ENCODE measurements at places on chromosomes 12 and 14.

GRCh38 chr12:122406701-122407164, 15.7 kb downstream of the CLIP1 start:
- H3K4me3 ChIP-seq: no peak overlapping the region
- H3K27me3 ChIP-seq: no peaks in the 10 kb centered on the region
- H3K27ac ChIP-seq: no peak overlapping the region
- H3K4me1 ChIP-seq: peaks cover 43% of the 10 kb centered on the region
- no peak for ATAC-seq
- H3K36me3 ChIP-seq: peaks cover 10% of the 10 kb centered on the region

DNA sequence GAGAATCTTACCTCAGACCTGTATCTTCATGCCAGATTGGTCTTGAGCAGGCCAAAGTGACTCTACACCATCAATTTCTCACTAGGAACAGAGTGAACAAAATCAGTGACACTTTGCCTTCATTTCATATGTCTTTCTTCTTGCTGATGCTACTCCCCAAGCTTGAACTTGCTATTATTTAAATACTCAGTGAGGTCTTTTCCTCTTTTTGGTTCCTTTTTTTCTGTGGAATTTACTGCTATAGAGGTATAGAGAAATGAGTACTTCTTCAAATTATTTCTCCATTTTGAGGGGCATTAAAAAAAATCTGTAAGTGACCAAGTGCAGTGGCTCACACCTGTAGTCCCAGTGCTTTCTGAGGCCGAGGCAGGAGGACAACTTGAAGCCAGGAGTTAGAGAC, at the start of gene GPR33:
Gene GPR33 (minus strand): TSS at position 154 of the 400 bp plus-strand sequence. CDS start 4,074 bp downstream, outside the sequence.
- H3K4me3 ChIP-seq: no peak within 1 kb of the TSS
- H3K27me3 ChIP-seq: no peaks in the 10 kb centered on the region
- H3K36me3 ChIP-seq: no peaks in the 10 kb centered on the region
- H3K4me1 ChIP-seq: peaks cover 52% of the 10 kb centered on the region

GRCh38 chr12:10968765-10969456, 17.8 kb downstream of the TAS2R50 start:
- no peak overlapping the region for H3K27ac ChIP-seq
- no peak overlapping the region for H3K4me3 ChIP-seq
- H3K4me1 ChIP-seq: peaks cover 7% of the 10 kb centered on the region
- no peak for ATAC-seq
- H3K36me3 ChIP-seq: peaks cover 32% of the 10 kb centered on the region
- no peaks in the 10 kb centered on the region for H3K27me3 ChIP-seq

DNA sequence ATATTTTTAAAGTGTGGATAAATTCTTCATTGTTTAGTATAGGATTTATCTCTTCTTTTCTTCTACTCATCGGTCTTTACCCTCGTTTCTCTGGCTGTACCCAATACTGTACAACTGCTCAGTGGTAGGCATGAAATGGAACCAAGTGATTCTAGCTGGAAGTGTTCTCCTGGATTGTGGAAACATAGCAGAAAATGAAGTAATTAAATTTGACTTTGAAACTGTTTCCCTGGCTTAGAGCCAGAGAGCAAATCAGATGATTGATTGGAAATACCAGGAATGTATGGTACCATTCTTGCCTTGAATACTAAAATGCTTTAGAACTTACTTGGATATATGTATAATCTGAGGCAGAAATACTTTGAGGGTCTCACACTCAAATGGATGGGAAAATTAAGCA, 292.3 kb downstream of the ERC1 start:
- no peak overlapping the region for H3K4me3 ChIP-seq
- no peak overlapping the region for H3K27ac ChIP-seq
- H3K36me3 ChIP-seq: peaks cover 16% of the 10 kb centered on the region

DNA sequence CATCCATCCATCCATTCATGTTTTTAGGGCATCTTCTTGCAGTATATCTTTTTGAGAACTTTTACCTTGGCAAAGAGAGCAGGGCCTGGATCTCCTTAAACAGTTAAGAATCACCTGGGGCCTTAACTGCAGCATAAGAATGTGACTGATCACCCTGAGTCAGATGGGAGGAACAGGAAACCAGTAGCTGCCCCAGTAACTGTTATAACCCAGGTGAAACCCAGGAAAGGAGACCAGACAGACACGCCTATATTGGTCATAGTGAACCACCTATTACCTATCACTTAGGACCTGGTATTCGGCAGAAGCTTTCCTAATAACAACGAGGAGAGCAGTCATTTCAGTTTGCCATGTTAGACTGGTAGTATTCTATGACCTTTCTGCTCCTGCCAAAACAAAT, 43.4 kb upstream of the NR2C1 start:
- no peaks in the 10 kb centered on the region for H3K36me3 ChIP-seq
- peaks cover 10% of the 10 kb centered on the region for H3K4me1 ChIP-seq
- peak overlapping the region; percentile 8 for H3K27ac ChIP-seq
- H3K27me3 ChIP-seq: no peaks in the 10 kb centered on the region
- no peak overlapping the region for H3K4me3 ChIP-seq

- no peak for ATAC-seq
- H3K4me1 ChIP-seq: no peaks in the 10 kb centered on the region
- no peaks in the 10 kb centered on the region for H3K36me3 ChIP-seq
- H3K27me3 ChIP-seq: peaks cover 5% of the 10 kb centered on the region
Observed at GRCh38 chr14:101481557-101481956, 79.7 kb upstream of the DIO3 start.

GRCh38 chr12:68786929-68787328, 21.0 kb upstream of the MDM2 start:
- ATAC-seq: no peak
- H3K27me3 ChIP-seq: no peaks in the 10 kb centered on the region
- H3K4me1 ChIP-seq: peaks cover 11% of the 10 kb centered on the region
- H3K4me3 ChIP-seq: no peak overlapping the region
- peaks cover 1% of the 10 kb centered on the region for H3K36me3 ChIP-seq

- no peak overlapping the region for H3K27ac ChIP-seq
- no peak for ATAC-seq
- H3K4me1 ChIP-seq: no peaks in the 10 kb centered on the region
- H3K4me3 ChIP-seq: no peak overlapping the region
- H3K36me3 ChIP-seq: no peaks in the 10 kb centered on the region
Observed at GRCh38 chr12:83471341-83471740, 784.6 kb downstream of the TMTC2 start.

DNA sequence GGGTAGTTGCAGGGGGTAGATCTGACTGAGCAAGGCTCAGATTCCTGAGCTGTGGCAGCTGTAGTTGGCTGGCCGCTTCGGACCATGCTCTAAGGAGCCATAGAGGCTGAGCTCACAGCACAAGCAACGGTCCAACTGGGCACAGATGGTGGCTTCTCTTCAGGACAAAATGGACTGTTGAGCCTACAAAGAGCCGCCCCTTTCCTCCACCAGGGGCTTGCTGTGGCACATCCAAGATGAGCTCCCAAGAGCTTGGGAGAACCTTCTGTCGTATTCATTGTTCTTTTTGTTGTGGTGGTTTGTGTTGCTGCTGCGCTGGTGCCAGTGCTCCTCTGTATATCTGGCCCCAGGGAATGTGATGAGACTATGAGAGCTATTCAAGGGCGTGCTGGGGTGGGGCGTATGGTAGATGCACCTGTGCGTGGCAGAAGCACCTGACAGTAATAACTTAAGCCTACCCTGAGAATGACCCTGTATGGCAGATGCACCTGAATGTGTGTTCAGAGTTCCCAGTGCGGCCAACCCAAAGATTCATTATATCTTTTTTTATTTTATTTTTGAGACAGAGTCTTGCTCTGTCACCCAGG, 17.8 kb upstream of the LGALS3 start:
- H3K27me3 ChIP-seq: no peaks in the 10 kb centered on the region
- no peak overlapping the region for H3K4me3 ChIP-seq
- ATAC-seq: no peak
- H3K27ac ChIP-seq: no peak overlapping the region
- H3K36me3 ChIP-seq: no peaks in the 10 kb centered on the region
- H3K4me1 ChIP-seq: peaks cover 17% of the 10 kb centered on the region
